Stimulated activated CD8-positive, alpha-beta memory T cell treated with anti-CD3 and anti-CD28 coated beads, Interleukin-12 subunit alpha, Interleukin-12 subunit beta, amount 100 ng/mL, for 1 hour (primary cell): ENCODE measurements at places on chromosomes 1 and 21.

GRCh38 chr1:205210756-205211168 is 740 bp downstream of the DSTYK start:
- DNase-seq: no peak

GRCh38 chr1:177953549-177953948 is 16.3 kb downstream of the SEC16B start:
- no peak for DNase-seq

DNA sequence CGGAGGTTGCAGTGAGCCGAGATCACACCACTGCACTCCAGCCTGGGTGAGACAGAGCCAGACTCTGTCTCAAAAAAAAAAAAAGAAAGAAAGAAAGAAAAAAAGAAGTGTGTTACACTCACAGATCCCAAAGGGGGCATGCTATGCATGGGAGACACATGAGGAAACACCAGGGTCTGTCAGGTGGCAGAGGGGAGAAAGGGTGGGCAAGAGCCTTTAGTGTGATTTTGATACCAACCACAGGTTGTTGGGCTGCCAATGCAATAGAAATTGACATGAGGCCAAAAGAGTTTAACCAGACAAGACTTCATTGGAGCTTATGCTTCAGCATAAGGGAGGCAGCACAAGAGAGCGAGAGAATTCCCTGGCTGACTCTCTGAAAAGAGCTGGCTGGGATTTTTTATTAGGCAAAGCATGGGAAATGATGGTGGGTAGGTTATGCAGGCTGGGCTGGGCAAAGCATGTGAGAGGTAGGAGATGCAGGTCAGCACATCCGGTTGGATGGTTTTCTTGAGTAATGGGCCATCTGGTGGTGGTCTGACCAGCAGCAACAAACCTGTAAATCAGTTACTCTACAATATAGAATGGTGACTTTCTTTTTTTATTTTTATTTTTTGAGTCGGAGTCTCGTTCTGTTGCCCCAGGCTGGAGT is 11.7 kb upstream of the EXTL1 start:
- no peak for DNase-seq

DNA sequence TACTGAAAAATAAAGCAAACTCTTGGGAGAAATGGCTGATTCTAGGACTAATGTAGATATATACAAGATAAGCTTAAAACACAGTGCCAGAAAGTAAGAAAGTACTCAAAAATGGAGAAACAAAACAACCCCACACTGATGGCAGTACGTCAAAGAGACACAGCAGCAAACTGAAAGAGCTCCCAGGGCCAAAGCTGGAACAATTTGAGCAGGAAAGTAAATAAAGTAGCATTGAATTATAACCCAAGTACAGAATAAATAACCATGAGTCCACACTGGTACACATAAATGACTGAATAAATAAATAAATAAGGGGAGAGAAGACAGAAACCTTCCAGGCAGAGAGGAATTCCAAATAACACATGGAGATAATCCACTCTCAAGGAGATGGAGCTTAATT is 120.9 kb downstream of the GLUL start:
- DNase-seq: no peak

DNA sequence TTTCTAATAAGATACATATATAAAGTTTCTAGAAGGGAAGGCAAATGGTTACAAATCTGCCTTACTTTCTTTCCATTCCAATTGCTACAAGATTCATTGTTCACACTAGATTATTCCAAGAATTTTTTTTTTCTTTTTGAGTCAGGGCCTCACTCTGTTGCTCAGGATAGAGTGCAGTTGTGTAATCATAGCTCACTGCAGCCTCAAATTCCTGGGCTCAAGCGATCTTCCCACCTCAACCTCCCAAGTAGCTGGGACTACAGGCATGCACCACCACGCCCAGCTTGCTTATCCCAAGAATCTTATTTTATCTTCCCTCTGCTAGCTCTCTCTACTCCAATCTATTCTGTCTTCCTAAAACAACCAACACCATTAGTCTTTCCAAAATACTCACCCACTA is 81.8 kb downstream of the KIAA0319L start:
- no peak for DNase-seq

- DNase-seq: no peak
These were observed 236.9 kb upstream of the DPYD start for GRCh38 chr1:98157524-98158313.

GRCh38 chr1:42950116-42950481 is 8.6 kb downstream of the SLC2A1 start:
- no peak for DNase-seq

DNA sequence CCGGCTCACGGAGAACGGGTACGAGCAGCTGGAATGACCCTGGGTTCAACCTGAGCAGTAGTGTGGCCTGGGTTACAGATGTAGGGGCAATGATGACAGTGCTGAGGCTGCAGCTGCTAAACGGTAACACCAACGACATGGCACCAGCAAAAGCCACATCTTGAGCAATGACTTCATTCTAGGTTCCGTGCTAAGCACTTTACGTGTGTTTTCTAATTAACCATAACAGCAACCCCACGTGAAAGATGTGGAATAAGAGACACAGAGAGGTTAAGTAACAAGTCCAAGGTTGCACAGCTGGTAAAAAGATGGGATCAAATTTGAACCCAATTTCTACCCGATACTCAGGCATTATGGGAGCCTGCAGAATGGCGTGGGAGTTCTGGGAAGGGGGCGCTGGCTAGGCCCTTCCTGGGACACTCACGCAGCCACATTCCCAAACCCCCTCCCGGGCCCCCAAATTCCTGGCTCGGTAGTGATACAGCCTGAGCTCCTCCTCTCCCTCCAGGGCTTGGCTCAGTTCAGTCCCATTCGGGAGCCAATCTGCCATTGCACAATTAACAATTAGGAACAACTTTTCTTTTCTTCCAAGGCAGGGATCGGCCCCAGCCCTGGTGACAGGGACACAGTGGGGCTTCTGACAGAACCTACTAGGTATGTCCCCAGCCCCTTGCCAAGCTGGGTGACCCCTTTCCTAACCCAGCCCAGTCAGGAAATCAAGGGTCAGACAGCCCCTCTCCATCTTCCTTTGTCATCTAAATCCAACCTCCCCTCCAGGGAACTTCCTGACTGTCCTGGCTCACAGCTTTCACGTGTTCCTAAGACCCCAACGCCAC is 23.8 kb upstream of the ECE1 start:
- no peak for DNase-seq

GRCh38 chr1:84429231-84429630 is 30.9 kb downstream of the DNASE2B start:
- no peak for DNase-seq

DNA sequence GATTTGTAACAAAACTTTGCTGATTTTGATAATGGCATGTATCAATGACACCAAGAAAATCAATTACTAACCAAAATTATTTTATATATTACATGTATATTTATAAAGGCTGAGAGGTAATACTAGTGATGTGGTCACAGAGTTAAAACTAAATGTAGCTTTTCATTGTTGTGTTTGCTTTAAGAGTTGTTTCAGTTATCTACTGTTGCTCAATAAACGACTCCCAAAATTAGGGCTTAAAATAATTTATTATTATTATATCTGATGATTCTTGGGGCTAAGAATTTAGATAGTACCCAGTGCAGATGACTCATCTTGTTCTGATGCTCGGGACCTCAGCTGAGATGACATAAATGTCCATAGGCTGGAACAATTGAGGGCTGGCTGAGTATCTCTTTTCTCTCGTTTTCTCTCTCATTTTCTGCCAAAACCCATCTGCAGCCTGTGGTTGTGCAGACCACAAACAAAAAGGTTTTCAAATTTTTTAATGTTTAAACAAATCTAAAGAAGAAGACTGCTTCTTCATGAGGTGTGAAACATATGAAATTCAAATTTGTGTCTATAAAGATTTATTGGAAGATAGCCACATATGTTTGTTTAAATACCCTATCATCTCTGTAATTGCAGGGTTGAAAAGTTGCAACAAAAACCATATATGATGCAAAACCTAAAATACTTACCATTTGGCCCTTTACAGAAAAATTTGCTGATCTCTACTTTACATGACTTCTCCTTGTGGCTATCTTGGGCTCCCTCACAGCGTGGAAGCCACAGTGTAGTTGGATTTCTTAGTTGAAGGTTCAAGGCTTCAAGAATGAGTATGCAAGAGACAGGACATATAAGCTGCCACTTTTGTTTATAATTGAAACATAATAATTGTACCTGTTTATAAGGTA is 14.8 kb upstream of the PTPRC start:
- no peak for DNase-seq

GRCh38 chr21:44337941-44338895 is 972 bp downstream of the CFAP410 start:
- no peak for DNase-seq
